ENCODE measurements at places on chromosomes 1 and 21.

- no peak for DNase-seq
These were observed 24.9 kb downstream of the VANGL1 start for GRCh38 chr1:115666702-115667101.

- no peak for DNase-seq
These were observed 6.9 kb downstream of the SLC26A9 start for GRCh38 chr1:205936311-205936710.

DNA sequence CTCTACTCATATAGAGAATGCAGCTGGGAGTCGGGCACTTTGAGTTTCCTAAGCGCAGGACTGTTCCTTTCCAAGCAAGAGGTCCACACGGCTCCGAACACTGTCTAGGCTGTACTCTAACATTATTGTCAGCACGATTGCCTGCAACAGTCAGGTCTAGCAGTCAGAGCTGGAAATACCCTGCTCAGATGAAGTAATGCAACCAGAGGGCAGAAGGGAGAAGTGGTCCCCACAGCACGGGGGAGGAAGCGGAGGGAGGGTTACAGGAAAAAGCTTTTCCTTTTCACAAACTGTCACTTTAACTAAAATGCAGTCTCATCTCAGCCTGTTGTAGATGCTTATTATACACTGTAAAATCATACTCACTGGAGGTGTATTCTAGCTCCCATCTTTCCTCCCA, 98.9 kb upstream of the SLC44A3 start:
- no peak for DNase-seq

DNA sequence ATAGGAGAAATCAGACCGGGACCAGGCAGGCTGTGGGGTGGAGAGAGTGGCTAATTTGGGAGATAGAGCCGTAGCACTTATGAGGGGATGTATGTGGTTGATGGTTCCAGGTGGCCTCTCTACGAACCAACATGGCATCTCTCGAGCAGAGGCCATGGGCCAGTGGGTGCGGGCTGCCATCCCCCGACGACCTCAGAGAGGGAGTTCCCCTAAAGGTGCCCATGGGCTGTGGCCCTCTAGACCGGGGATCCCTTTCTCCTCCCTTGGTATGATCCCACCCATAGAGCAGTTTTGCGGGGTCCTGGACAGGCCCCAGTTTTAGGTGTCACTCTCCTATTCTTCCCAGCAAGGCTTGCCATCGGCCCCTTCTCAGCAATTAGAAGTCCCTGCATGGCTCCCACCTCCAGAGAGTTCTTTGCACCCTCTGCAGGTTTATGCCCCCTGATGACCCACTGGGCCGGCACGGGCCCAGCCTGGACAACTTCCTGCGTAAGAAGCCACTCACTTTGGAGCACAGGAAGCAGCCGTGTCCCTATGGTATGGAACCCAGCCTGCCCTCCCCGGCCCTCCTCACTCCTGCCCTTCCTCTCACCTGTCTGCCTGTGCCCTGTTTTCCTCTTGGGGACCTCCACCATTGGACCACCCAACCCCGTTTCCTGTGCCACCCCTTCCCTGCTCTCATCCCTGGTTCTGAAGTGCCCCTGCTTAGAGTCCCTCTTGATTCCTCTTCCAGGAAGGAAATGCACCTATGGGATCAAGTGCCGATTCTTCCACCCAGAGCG, 7.8 kb downstream of the ZC3H12A start:
- no peak for DNase-seq

- DNase-seq = no peak
These were observed 134.6 kb upstream of the RUNX3 start for GRCh38 chr1:25064465-25065240.

DNA sequence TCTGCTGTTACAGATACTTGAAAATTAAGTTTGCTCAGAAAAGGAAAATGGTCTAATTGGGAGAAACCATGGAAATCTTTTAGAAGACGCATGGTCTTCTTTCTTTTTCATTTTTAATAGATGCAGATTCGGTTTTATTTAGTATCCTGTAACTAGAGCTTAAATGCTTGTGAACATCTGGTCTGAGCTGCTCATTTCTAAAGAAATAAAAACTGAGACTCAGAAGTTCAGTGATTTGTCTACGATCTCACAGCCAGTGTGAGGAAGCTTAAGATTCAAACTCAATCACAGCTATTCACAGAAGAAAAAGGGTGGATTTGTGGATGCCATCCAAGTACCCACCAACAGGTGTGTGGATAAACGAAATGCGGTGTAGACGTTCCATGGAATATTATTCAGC, 80.0 kb upstream of the TIAM1 start:
- no peak for DNase-seq

GRCh38 chr1:174791863-174792262, 207.9 kb upstream of the CACYBP start:
- no peak for DNase-seq

- DNase-seq = no peak
These were observed 50.7 kb downstream of the EBNA1BP2 start for GRCh38 chr1:43121256-43121900.

DNA sequence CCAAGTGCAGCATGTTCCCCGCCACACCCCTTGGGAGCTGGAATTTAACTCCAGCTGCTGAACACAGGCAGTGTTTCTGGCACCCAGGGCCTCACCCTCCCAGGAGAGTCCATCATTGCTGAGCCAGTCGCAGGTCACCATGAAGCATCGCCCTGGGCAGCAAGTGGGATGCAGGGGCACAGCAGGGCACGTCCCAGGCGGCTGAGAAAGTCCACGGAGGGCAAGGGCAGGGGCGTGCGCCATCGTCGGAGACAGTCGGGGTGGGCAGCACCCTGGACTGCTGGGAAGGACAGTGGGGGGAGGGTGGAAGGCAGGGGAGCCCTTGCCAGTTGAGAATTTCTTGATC, 69.2 kb upstream of the PDE9A start:
- DNase-seq = no peak

GRCh38 chr21:41061701-41062100, 106.3 kb upstream of the BACE2 start:
- DNase-seq = no peak

- peak; percentile 64 for DNase-seq
These were observed 51.7 kb downstream of the S1PR1 start for GRCh38 chr1:101288491-101288944.

DNA sequence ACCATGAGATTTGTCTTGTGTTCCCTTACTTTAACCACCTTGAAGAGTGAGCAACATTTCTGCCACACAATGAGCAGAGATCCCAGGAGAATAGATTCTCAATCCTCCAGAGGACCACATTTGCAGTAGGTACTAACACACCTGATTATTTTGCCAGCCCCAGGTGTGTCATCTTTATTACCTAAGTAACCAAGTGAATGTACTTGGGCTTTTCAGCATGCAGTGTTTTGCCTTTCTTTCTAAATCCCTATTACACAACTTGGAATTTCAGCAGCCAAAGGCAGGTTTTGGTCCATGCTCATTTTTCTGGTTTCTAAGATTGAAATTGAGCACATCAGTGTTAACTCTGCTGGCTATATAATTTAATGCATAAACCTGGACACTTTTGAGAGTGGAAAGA, 43.2 kb upstream of the ST6GALNAC5 start:
- no peak for DNase-seq

GRCh38 chr1:198604975-198605374, 33.9 kb upstream of the PTPRC start:
- no peak for DNase-seq

DNA sequence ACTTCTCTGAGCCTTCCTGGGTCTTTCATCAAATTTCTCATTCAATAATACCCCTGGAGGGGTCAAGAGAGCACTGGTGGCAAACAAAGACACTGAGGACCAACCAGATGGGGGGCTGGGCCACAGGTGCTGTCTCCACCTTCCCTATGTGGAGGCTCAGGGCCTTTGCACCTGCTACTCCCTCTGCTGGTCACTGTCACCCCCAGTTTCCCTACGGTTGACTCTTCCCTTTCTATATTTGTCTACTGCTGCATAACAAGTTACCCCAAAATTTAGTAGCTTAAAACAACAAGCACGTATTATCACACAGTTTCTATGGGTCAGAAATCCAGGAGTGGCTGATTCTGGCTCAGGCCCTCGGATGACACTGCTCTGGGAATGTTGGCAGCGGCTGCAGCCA, 138.8 kb upstream of the RUNX3 start:
- no peak for DNase-seq

DNA sequence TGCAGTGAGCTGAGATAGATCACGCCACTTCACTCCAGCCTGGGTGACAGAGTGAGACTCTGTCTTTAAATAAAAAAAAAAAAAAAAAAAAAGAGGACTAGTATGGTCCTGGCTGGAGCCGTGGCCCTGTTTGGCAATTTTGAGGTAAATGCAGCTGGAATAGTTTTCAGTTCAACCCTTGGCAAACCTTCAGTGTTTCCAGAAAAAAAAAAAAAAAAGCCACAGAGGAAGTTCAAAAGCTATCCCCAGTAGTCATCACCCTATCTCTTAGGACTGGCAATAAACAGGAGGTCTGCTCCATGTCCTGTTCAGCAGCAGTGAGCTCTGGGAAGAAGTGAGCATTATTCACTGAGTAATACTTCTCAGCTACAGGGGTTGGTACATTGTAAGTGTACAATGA, 56.8 kb upstream of the ERRFI1 start:
- DNase-seq = no peak

GRCh38 chr1:201842472-201843027, 13.6 kb downstream of the IPO9 start:
- no peak for DNase-seq

GRCh38 chr1:208475951-208476845, 232.0 kb upstream of the PLXNA2 start:
- DNase-seq = no peak

- DNase-seq = no peak
These were observed 561.9 kb upstream of the ADGRL4 start for GRCh38 chr1:79568411-79568810.

- no peak for DNase-seq
These were observed 22.4 kb downstream of the LRRC3 start for GRCh38 chr21:44477712-44478111.

- no peak for DNase-seq
These were observed 5.6 kb downstream of the LPAR3 start for GRCh38 chr1:84887261-84887934.

DNA sequence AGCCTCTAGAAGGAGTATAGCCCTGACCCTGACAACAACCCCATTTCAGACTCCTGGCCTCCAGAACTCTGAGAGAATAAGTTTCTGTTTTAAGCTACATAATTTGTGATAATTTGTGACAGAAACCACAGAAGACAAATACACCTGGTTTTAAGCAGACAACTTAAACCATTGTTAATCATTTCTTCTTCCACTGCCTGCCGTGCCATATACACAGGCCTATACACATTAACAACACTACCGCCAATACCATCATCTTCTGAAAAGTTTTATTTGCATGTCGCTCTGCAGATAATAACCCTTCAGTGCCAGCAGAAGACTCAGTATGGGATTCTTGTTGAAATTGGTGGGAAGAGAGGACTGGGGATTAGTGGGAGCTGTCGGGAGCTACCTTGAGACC, 39.9 kb upstream of the KRTAP19-8 start:
- no peak for DNase-seq

GRCh38 chr1:232982238-232982944, 32.0 kb downstream of the NTPCR start:
- no peak for DNase-seq

GRCh38 chr1:12496154-12496961, 121.7 kb downstream of the DHRS3 start:
- no peak for DNase-seq

DNA sequence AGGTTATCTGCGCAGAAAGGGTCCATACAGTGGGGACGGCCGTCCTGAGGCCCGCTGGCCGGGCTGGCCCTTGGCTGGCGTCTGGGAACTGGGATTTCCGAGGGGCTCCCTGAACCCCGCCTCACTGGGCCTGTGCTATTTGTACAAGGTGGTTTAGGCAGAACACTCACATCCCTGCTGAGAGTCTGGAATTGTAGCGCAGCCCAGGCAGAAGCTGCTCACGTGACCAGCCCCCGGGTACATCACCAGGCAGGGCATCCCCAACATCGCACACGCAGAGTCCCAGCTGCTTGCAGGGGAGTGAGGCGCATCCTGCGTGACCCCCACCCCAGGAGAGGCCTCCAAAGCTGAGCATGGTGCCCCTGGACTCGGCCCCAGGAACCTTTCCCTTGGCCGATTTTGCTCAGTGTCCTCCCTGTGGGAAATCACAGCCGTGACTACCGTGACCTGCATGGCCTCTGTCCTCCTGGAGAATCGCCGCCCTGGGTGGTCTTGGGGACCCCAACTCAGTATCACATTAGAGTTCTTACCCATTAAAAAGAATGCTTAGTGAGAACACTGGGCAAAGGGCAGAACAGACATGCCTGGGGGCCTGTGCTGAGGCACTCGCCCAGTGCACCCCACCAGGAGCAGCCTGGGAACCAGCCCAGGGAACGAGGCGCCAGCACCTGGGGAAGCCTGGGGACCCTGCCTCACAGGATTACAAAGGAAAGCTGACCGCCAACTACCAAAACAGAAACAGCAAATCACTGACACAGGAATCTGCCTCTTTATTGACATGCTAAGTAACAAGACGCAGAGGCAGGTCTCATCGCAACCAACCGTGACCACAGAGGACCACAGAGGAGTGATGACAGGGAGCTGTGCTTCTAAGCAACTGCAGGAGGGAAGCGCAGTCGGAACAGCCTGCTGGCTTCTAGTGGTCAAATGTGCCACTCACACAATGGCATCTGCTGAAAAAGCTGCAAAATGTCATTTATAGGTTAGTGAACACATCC, 33.5 kb downstream of the UBE2G2 start:
- no peak for DNase-seq

Measured in activated CD4-positive, alpha-beta T cell treated with anti-CD3 and anti-CD28 coated beads, Interleukin-2, amount 50 U/mL, for 1 hour (primary cell).